ENCODE measurements at places on chromosomes 13 and 19.

DNA sequence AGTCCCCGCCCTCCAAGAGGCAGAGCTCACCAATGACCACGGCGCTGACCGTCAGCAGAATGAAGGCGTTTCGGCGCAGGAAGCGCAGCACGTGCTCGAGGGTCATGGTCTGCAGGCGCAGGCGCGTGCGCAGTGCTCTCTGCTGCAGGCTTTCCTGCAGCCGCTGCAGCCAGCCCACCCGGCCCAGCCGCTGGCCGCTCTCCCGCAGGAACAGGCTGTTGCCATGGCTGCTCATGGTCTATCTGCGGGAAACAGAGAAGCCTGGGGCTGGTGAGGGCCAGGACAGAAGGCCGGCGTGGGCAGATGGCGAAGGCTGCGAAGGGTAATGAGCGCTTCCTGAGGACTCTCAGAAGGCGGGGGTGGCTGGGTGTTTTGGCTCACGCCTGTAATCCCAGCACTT, 7.0 kb downstream of the SLC1A6 start:
- no peak for DNase-seq

- DNase-seq = no peak
Observed at GRCh38 chr19:10102787-10103236, 334 bp upstream of the ANGPTL6 start.

DNA sequence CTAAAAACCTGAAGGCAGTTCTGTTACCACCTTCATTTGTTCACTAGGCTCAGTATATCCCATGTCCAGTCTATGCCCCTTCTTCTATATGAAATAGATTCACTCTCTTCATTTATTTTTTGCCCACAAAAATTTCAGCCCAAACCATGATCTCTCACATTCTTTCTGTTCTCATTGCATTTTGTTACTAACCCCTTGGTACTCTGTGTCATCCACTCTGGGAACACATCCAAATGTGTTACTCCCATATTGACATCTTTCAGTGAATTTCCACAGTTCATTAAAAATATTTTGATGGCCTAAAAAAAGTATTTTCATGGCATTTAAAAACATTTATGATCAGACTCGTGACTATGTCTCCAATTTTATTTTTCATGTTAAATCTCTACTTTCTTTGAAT, 378.9 kb downstream of the SLITRK1 start:
- peak; percentile 87 for DNase-seq

GRCh38 chr13:39224671-39225240, 186.5 kb downstream of the NHLRC3 start:
- no peak for DNase-seq

DNA sequence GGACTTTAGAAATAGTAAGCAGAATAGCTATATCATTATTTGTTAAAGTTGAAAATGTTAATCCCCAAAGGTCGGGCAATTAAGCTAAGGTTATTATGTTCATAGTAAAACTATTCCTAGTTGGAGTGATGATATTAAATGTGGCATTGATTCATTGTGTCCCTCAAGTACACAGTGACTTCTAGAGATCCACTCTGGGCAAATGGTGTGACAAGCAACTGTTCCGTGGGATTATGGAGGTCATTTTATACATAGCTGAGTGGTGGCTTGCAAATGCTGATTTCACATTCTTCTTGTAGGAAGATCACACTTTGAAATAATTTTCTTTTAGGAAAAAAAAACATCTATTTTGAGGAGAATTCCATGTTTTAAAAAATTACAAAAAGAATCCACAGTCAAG, 317.8 kb downstream of the ATP8A2 start:
- no peak for DNase-seq

DNA sequence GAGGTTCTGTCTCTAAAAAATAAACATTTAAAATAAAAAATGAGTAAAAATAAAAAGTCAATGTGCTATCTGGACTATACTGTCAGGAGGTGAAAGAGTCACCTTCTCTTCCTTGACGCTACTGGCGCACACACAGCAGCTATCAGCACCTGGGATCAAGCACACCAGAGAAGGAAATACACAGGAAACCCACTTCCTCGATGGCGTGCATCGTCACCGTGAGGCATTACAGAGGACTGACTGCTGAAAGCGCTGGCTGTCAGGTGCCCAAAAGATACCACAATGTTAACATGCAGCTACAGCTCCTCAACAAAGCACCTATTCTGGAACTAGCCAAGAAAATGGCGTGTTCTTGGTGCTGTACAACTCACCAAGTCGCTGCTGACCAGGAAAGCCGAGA, 6.1 kb downstream of the SLC35E1 start:
- no peak for DNase-seq

DNA sequence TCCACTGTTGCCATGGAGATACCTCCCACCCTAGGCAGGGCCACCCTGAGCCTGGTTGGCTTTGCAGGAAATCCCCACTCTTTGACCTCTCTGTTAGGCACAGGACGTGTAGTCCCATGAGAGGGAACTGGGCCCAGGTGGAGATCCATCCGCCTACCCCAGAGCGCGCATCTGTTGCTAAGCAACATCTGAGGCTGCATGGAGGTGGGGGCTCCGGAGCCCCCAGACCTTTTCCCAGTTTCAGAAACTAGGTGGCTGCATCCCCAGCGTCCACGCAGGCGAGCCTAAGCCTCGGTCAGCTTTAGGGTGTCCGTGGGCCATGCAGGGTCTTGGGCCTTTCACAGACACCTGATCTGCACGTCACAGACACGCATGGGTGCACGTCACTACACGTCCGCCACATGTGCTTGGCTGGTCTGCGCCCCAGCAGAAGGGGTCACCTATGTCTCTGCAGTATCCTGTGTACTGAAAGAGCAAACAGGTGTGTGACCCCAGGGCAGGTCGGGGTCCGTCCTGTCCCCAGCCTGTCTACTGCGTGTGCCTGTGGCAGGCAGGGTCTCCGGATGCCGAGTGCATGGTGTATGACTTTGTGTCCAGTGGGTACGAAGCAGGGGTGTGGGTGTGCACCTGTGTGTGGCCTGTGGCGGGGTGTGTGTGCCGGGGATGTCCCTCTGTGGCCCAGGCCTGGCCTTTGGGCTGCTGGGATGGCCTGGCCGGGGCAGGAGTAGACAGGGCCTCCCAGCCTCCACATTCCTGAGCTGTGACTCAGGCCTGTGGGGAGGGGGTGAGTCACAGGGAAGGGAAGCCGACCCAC, 4.1 kb upstream of the CIRBP start:
- peak; percentile 95 for DNase-seq

DNA sequence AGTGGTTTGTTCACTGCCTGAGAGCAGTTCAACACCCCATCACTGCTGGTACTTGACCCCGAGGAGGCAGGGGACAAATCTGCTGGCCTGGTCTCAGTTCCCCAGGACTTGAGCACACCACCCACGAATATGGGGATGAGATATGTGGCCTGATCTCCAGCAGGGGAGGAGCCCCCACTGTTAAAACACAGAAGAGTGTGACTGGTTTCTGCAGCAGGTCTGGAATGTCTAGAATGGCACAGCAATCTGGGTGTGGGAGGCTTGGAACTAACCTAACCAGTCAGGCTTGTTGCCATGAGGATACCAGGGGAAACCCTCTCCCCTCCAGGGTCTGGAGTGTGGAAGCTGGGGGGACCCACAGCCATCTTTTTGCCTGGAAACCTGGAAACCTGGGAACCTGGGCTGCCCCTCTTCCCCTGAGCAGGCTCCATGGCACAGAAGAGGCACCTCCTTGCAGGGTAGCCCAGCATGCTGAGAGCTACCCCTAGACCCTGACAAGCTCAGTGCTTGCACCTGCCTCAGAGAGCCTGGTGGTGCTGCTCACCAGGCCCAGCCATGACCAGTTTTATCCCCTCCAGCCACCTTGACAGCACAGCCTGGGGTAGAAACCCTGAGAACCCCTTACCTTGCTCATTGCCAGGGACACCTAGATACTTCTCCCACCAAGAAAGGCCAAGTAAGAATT, 273.8 kb downstream of the LIG4 start:
- DNase-seq = no peak

DNA sequence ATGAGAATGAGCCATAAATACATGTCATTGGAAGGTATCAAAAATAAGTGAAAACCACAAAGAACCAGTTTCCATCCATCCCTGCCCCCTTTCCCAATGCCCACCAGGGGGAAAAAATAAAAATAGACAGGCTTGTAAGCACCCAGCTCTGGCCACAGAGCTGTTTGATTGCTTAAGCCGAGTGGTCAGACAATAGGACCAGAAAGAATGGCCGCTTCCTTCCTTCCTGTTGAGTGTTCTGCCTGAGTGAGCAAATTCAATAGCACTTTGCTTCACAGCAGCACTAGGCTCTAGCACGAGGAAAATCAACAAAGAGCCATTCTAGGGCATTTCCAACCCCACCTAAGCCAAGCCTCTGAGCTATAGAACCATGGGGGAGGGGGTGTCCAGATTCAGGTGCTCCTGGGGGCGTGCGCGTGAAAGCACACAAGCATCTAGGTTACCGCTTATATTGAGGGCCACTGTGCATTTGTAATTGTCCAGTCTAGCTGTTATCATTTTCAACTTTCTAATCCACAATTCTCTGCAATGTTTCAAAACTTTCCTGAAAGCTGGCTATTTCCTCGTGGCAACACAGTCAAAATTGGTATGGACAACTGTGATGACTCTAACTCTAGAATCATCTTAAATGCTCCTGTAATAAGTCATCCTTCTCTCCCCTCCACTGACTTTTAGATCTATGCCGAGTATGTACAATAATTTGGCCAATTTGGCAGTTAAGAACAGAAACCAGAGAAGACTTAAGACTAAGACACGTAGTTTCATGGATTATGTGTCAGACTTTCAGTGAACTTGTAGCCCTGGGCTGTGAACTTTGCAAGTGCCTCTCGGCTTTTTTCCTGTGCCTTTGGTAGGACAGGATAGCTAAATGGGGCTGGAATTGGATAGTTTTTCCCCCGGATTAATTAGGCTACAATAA, 64.3 kb downstream of the SPRY2 start:
- peak; percentile 23 for DNase-seq

DNA sequence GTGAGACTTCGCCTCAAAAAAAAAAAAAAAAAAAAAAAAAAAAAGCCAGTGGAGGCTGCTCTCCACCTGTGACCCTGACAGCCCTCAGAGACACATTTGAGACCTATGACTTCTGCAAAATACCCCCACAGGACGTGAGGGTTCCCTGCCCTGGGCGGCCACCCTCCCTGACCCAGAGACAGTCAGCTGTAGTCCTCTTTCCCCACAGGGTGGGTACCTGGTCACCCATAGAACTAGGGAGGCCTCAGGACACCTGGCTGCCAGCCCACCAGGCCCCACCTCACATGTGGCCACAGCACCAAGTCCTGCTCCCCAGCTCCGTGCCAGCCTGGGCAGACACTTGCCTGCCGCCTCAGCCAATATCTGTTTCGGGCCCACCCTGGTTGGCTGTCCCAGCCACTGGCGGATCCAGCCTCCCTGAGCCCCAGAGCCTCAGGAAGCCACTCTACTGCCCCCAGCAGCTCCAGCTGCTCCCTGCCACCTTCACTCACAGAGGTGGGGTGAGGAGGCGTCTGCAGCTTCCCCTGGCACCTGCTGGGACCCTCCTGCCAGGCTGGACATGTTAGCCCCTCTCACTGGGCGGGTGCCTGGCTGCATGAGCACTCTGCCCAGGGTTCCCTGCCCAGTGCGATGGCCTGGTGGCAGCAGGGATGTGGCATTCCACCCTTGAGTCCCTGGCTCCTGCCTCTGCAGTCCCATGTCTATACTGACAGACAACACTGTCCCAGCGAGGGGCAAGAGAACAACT, 6.9 kb downstream of the MKNK2 start:
- no peak for DNase-seq

DNA sequence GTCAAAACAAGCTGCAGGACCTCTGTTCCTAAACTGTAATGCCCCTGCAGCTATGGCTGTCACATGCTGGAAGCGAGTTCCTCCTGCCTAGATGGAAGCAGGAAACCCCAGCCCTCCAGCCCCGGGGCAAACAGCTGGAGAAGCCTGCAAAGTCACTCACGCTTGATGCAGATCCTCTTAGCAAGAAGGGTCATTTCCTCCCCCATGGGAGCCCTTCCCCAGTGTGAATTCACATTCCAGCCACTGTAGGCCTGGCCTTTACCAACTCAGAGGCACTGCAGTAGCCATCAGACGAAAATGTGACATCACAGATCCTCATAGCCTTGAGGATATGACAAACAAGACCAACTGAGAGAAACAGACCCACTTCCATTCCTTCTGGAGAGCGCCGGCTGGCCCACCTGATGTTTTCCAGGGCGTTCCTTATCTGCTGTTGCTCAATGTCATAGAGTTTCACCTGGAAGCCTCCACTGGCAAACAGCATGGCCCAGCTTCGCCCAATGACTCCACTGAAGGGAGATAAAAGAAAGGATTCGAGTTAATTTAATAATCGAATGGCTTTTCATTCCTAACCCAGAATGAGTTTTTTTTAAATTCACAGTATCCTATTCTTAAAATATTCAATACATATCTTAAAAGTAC, 13.5 kb downstream of the CRYL1 start:
- DNase-seq = no peak

DNA sequence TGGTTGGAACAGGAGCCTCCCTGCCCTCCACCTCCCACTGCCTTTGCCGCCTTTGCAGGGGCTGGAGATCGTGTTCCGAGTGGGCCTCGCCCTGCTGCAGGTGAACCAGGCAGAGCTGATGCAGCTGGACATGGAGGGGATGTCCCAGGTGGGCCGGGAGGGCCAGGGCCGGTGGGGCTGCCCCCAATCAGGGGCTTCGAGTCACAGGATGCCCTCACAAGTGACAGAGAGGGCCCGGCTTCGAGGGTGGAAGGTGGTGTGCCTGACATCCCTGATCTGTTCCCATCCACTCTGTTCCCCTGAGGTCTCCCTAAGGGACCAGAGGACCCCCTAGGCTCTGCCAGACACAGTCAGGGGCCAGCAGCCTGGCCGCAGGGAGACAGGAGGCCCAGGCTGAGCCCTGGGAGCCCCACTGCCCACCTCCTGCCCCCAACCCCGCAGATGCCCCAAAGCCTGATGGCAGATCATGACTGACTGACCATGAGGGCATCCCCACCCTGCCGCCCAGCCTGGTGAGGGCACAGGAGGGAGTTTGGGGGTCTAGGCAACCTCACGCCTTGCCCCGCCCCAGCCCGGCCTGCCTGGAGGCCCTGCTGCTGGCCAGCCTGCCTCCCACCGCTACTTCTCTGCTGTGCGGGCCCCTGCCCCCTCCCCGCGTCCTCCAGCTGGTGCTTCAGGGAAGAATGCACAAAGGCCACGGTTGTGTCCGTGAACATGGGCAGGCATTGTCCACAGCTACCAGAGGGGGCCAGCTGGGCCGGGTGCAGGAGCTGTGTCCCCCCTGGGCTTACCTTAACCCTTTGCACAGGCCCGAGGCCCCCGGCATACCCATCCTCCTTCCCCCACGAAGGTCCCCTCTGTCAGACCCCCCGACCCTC, 21.8 kb downstream of the EVI5L start:
- no peak for DNase-seq

Measured in fibroblast of skin of scalp (primary cell).